ENCODE measurements at places on chromosomes 1 and 21.
A peak's percentile ranks its signal among the peaks of the same experiment; 100 is the strongest.

- DNase-seq, result no peak
These were observed 248.3 kb upstream of the NEGR1 start for GRCh38 chr1:72530646-72531045.

GRCh38 chr1:93490357-93490756 lies 42.4 kb downstream of the FNBP1L start:
- no peak for DNase-seq

DNA sequence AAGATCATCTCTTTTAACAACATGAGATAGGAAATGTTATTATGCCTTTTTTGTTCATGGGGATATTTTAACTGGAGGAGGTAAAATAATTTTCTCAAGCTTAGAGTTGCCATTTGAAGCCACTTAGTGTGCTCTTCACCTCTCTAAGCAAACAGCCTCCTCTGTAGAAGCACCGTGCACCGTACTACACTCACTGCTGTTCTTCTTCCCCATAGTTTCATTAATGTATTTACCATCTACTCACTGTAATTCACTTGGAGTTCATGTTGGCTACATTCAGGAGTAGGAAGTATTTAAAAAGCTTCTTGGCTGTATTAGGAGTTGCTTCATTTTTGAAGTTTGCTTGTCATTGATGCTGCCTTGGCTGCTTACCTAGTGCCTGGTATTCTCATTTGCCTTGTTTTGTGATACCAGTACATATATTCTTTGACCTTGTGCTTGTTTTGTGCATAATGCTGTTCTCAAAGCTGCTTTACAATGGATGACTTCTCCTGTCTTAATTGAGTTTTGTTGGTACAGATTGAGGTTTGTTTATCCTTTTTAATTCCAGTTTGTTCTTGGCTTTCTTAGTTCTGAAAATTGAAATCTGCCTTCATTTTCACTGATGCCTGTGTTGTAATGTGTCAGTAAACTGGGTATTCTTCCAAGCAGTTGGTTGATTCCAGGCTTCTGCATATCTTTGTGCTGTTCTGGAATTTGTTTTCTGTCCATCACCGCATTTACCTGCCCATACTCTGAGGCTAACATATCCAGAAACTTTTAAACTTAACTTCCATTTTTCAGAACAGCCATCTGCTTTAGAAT lies 240.4 kb downstream of the HMCN1 start:
- no peak for DNase-seq

DNA sequence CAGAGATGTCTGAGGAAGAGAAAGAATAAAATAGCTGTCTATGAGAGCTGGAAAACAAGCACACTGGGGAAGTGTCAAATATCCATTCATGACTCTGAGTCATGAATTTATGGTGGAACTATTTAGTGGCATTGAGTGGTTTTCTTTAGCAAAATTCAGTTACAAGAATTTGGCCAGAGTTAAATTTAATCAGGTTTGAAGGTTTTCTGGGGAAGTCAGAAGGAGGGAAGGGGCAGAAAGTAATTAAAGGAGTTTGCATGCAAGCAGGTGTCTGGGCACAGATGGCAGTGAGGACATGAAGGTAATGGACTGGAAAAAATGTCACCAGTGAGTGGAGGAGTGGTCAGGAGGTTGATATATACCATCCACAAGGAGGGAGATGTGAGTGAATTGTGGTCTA lies 121.9 kb upstream of the IVNS1ABP start:
- DNase-seq, result no peak

DNA sequence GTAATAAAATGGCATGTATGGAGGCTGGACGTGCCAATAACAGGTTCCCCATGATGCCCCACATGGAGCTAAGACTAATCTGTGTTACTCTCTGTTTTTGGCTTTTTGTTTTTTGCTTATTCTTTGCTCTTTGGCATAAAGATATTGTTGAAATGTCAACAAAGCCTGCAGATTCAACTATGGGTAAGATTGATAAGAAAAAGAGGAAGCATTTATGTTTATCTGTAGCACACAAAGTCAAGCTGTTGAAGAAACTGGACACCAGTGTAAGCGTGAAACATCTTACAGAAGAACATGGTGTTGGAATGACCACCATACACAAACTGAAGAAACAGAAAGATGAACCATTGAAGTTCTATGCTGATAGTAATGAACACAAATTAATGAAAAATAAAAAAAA lies 402.7 kb downstream of the LTN1 start:
- no peak for DNase-seq

DNA sequence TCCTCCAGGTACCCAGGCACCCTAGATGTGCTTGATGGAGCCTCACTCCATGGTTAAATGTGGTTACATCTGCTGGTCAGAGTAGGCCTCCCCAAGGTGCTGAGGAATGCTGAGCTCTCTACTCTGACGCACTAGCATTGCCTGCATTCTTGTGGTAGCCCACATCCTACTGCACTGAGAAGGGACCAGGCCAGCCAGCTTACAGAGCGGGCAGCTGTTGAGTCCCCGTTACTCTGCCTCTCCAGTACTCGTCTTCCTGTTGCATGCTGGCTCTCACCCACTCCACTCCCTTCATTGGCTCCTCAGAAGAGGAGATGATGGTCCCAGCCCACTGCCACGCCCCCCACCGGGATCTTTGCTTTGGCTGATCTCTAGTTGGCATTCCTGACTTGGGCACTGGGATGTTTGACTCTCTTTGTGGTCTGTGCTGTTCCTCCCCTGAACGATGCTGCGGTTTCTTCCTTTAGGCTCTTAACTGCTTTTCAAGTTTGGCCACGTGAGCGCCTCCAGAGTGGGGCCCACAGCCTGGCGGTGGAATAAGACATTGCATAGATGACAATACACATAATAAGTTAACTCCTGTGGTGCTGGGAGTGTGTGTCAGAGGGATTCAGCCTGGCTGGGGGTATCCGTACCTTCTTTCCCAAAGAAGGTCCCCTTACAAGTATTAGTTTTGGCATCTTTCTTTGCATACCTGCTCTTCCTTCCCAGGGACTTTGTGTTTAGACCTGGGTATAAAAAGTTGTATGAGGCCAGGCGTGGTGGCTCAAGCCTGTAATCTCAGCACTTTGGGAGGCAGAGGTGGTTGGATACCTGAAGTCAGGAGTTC lies 18.6 kb downstream of the AZIN2 start:
- no peak for DNase-seq

- DNase-seq, result no peak
These were observed 1.5 kb downstream of the SPATA6 start for GRCh38 chr1:48470481-48470855.

GRCh38 chr1:66732407-66733166 lies 19.7 kb upstream of the DYNLT5 start:
- DNase-seq, result no peak

- DNase-seq, result no peak
These were observed 50.5 kb downstream of the DNAJC6 start for GRCh38 chr1:65359888-65360287.

- DNase-seq, result no peak
These were observed 199.6 kb downstream of the DPYD start for GRCh38 chr1:97721221-97721620.

- peak; percentile 80 for DNase-seq
These were observed 58.8 kb upstream of the TBX15 start for GRCh38 chr1:119046785-119047438.

GRCh38 chr1:98674075-98674781 lies 12.7 kb downstream of the SNX7 start:
- peak; percentile 37 for DNase-seq

GRCh38 chr1:228182296-228183030 lies 16.9 kb downstream of the IBA57 start:
- no peak for DNase-seq

DNA sequence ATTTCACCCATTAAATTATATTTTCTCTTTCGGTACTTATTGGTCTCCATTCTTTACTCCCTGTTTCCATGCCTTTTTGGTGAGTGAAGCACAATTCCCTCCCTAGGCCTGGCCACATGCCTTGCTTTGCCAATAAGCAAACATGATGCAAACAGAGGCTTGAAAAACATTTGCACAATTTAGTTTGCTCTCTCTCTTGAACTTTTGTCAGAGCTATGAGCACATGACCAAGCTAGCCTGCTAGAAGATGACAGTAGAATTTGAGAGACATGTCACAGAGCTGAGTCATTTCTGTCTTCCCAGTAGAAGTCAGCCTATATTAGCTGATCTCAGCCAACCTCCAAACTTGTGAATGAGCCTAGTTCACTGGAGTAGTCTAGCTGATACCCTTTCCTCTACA lies 24.6 kb downstream of the ANGPTL3 start:
- no peak for DNase-seq

GRCh38 chr1:117671781-117672501 lies 66.1 kb downstream of the TENT5C start:
- peak; percentile 70 for DNase-seq

- DNase-seq, result no peak
These were observed 22.5 kb upstream of the RC3H1 start for GRCh38 chr1:174044418-174045222.

DNA sequence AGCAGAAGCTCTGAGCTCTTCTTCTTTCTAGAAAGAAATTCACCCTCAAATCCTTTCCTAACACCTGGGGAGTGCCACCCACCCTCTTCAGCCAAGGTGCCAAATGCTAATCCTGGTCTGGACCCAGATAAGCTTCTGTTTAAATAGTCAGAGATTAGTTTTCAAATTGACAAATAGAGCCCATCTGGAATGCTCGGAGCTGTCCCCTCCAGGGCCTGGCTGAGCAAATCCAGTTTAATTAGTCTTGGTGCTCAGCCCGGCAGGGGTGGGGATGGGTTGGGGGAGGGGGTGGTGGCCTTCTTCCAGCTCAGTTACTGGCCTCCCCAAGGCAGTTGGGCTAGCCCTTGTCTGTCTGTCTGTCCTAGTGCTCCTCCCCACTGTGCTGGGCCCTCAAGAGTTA lies 269.5 kb downstream of the GRIK3 start:
- DNase-seq, result peak; percentile 86

DNA sequence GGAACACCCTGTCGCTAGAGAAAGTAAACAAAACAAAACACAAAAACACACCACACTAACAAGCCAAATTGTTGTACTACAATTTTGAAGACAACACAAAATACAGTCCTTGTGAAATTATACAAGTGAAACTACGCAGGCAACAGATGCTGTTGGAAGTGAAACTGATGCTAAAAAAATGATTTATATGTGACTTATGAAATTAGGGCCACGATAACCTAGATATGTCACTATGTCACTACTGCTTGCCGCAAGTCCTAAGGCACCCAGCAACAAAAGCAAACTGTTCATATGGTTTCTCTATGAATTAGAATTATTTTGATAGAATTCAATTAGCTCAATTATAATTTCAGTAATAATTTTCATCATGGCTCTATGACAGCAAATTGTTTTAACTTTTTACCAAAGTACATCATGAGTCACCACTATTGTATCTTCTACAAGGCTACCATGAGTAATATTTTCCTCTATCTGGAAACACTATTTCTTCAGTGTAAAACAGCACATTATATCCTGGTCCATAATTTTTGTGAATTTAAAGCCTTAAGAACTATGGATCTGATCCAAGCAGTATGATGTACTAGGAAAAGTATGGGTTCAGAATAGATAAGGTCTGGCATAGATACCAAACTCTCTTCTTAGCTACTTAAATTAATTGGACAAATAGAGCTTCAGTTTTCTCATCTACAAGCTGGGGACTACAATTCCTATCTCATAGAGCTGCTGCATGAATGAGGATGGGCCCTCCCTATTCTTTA lies 216.3 kb downstream of the COL11A1 start:
- DNase-seq, result no peak

DNA sequence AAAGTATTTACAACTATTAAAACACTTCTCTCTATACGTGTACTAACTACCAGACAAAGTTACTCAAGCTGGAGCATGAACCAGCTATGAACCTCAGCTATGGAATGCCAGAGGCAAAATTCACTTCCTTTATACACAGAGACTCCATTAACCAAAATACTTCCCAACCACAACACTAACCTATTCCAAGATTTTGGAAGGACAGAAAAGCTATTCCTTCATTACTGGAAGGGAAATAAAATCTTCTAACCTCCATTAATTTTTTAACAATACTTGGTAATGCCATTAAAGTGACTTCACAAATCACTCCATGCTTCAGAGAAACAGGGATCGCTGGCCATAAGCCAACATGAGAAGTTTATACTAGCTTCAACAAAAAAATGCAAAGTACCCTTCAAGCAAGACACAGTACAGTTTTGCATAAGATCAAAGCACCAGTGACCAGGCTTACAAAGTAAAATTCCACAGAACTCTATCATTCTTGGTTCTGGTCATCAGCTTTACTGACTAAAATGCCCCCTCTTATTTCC lies 58.0 kb downstream of the PUM1 start:
- no peak for DNase-seq

- no peak for DNase-seq
These were observed 120.6 kb downstream of the FASLG start for GRCh38 chr1:172779491-172779890.

DNA sequence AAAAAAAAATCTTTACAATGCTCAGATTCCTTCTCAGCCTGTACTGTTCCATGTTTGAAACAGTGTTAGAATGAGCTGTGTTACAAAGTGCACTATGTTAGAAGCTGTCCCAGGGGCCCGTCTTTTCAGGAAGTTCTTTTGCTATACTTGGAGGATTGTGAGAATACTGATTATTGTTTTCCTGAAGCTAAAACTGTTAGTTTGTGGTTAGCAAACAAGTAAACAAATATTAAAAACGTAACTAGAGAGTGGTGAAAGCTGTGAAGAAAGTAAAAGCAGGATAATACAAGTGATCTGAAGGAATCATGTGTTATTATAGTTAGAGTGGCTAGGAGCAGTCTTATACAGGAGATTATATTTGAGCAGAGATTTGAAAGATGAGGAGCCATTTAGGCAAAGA lies 35.6 kb downstream of the CAMSAP2 start:
- no peak for DNase-seq

- DNase-seq, result no peak
These were observed 19.0 kb downstream of the MORC3 start for GRCh38 chr21:36338975-36339374.

DNA sequence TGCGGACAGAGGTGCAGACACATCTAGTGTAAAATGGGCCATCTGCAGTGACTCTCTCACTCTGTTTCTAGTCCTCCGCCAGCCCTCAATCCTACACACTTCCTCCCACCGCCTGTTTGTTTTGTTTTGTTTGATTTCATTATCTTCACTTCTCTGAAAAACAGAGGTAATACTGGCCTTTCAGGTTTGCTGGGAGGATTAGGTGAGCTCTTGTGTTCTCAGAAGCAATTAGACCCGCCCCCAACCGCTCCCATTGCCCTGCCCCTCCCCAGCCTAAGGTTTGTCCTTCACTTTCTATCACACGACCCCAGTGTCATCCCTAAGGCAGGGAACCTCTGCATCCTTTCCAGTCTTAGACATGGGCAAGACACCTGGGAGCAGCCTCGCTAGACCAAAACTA lies 43.2 kb upstream of the TACSTD2 start:
- DNase-seq, result no peak

GRCh38 chr1:200146100-200146499 lies 118.6 kb downstream of the NR5A2 start:
- DNase-seq, result no peak

DNA sequence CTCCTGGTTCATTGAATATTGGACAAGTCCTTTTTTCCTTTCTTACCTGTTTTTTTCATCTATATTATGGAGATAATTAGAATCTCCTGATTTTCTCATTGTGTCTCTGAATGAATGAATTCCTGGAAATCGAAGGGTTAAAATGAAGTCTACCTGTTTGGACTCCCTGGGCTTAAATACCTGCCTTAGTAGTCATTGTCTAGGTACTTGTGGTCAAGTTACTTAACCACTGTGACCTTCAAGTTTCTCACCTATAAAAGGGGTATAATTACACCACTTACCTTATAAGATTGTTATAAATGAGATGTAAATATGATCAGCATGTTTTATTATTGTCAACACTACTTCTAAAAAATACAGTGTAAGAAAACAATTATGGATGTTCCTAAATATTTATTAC lies 9.0 kb upstream of the TBX19 start:
- no peak for DNase-seq

Measured in NCI-H446 (cell line).